ENCODE measurements at places on chromosomes 6 and 20.

DNA sequence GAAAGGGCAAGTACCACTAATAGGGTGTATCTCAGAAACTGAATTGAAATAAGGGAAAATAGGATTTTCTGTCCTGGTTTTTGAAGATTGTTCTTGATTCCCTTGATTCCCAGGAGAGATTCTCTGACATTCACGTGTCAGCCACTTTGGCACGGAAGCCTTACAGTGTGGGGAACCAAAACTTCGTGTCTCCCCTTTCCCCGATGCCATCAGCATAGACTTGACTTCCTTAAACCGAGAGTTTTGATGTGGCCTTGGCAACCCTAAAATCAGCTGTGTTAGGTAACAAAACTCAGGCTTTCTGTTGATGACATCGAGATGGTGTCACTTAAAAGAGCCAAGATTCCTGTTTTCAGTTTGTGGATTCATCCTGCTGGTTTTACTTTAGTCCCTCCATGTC lies 7.5 kb downstream of the HMGN4 start:
- peak; percentile 18 for DNase-seq

DNA sequence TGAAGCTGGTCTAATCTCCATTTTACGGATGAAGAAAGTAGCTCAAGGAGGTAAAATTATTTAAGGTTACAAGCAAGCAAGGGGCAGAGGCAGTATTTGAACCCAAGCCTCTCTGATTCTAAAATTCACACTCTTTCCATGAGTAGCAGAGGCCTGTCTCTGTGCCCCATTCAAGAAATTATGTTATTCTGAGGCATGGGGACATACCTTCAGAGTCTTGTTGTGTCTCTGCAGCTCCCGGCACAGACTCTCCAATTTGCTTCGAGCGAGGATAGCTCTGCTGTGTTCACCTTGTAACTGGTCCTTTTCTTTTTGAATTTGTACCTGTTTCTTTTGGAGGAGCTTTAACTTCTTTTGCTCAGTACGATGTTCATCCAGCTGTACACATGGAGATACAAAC lies 21.5 kb downstream of the TXLNB start:
- no peak for DNase-seq

- DNase-seq = no peak
Observed at GRCh38 chr6:123616942-123617341, 19.8 kb downstream of the TRDN start.

DNA sequence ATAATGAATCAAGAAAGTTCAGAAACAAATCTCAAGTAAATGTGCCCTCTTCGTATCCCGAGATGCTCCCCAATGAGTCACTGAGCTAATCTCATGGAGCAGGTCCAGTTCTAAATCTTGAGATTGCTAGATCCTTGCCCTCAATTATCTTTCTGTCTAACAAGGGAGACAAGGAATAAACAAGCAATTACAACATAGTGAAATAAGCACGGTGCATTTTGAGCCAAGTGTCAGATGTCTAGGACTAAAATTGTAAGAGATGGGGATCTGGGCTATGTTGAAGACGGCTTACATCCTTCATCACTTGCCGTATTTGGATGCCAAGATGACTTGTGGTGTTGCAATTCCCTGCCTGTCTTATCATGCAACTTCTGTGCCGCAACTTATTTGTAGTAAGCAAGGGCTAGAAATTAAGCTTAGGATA lies 56.5 kb upstream of the ADGRF1 start:
- DNase-seq = no peak

DNA sequence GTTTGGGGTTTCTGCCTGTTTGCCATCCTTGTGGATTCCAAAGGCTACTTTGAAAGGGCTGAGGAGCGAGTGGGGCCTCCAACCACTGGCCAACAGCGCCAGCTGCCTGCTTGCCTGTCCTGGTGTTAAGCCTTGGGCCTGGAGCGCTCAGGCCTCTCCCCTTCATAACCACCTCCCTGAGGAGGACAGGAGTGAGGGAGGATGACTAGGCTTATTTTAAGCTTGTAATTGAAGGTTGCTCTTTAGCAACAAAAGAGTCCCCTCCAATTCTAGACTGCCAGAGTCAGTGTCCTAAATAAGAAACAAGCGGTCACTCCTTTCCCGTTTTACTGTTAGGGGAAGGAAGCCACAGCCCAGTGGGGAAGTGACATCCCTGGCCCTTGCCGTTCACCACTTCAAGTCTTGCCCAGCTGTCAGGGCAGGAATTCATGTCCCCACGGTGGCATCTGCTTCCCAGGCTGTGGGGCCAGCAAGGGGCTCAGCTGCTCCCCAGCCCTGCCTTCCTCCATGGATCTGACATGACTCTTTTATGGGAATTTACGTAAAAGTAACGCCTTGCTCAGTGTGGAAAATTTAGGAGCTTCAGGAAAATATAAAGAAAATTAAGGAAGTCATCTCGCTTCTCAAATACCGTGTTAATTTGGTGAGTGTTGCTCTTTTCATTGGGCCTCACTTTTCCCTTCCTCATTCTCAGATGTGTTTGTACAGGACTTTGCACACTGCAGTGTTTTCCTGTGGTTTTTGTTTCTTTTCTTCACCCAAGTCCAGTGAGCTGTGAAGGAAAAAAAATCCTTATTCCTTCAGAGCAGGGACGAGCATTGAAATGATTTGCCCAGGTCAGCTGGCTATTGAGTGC lies 57.8 kb downstream of the SSR1 start:
- no peak for DNase-seq

GRCh38 chr6:111724505-111724904 lies 118.8 kb upstream of the TRAF3IP2 start:
- DNase-seq = peak; percentile 27

DNA sequence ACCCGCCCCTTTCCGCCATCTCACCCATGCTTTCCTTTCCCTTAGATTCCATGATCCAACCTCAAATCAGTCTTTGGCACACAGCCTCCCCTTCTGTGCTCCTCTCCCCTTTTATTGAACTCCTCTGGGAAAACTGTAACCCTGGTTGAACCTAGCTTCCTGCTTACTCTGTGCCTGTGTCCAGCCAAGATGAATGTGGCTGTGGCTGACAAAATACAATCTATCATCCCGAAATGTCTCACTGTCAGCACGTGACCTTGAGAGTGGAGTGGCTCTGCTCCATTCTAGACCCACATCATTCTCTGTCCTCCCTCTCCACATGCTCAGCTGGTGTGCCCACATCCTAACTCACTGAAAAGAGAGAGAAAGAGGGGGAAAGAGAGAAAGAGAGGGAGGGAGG lies 11.0 kb downstream of the NCR2 start:
- no peak for DNase-seq

GRCh38 chr6:99296261-99296660 lies 53.2 kb downstream of the FAXC start:
- DNase-seq = no peak

DNA sequence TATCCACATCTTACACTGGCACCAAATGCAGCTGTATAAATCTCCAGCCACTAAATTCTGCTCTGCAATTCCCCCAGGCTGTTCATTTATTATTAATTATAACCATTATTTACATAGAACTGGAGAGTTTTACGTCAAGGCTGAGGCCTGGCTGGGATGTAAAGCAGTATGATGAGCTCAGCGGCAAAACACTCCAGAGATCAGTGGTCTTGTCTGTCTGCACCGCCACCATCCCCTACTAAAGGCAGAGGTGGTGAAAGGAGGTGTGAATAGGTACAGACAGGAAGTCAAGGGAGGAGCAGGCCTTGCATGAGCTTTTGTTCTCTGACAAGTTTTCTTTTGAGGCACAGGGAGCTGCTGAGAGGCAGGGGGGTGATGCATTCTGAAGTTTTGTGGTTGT lies 159.9 kb upstream of the PCSK2 start:
- no peak for DNase-seq

GRCh38 chr20:46268662-46269061 lies 39.6 kb downstream of the CDH22 start:
- DNase-seq = no peak

DNA sequence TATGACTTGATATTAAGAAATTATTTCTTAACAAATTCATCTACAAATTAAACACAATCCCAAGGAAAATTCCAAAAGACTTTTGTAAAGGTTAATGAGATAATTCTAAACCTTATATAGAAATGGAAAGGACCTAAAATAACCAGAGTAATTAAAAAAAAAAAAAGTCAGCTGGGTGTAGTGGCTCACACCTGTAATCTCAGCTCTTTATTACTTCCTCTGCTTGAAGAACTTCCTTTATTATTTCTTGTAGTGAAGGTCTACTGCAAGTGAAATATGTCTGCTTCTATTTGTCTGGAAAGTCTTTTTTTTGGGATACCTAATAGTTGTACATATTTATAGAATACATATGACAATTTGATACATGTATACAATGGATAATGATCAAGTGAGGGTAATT lies 20.2 kb upstream of the BLCAP start:
- no peak for DNase-seq

- no peak for DNase-seq
Observed at GRCh38 chr6:71277926-71278600, 10.5 kb upstream of the OGFRL1 start.

GRCh38 chr20:34525342-34525708 lies 9.1 kb downstream of the DYNLRB1 start:
- DNase-seq = no peak

- no peak for DNase-seq
Observed at GRCh38 chr6:24982231-24982630, 46.5 kb upstream of the RIPOR2 start.

GRCh38 chr6:42049948-42050296 lies 402 bp upstream of the TAF8 start:
- peak; percentile 42 for DNase-seq

DNA sequence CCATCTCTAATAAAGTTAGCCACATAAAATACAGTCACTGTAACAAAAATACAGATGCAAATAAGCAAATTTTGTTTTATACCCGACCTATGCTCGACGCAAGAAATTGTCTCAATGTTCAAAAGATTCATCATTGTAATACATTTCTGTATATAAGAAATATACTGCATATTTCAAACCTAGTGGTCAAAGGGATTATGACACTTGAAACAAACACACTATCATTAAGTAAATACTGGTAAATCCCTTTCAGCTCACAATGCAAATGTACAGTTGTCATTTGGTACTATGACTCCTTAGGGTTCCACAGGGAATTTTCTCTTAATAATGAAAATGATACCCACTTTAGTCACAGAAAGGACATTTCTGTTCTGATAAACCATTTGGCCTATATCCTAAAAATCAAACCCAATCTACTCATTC lies 2.2 kb downstream of the HIVEP2 start:
- no peak for DNase-seq

GRCh38 chr20:45774945-45775344 lies 16.7 kb downstream of the WFDC3 start:
- no peak for DNase-seq

Data from CD4-positive, alpha-beta T cell treated with Interferon gamma for 1 hour (primary cell).